RWPE2 (cell line): ENCODE measurements at places on chromosomes 2 and 18.
A peak's percentile ranks its signal among the peaks of the same experiment; 100 is the strongest.

DNA sequence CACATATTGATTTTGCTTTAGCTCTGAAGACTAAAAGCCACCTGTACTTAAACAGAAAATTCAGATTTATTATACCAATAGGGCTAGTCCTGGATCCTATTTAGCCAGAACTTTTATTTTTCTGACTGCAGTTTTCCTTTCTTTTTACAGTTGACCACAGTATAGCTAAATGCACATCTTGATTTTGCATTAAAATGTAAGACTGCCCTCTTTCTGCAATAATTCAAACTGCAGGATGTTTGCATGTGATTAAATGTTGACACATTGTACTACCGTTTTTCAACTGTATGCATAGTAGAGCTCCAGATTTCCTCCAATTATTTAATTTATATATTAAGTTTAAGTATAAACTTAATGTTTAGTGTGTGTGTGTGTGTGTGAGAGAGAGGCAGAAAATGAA is 1262.9 kb downstream of the SUCLG1 start:
- no peaks in the 10 kb centered on the region for H3K27me3 ChIP-seq
- H3K27ac ChIP-seq, result no peak overlapping the region
- no peaks in the 10 kb centered on the region for H3K4me1 ChIP-seq
- no peak overlapping the region for H3K4me3 ChIP-seq

DNA sequence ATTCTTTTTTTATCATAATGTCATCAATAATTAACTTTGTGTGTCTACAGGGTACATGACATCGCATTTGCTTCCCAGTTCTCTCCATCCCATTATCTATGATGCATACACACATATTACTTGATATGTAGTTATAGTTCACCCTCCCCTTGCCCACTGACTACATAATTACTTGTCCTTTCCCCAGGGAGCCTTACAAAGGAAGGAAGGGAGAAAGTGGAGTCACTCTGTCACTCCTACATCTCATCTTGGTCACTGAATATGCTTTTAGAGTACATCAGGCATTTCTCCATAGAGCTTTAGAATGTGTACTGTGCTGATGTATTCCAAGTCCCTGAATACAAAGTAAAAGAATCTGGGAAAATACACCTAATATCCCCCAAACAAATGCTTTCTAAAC is 6.0 kb upstream of the DTNA start:
- H3K4me1 ChIP-seq, result peaks cover 24% of the 10 kb centered on the region
- H3K36me3 ChIP-seq, result no peaks in the 10 kb centered on the region
- no peak overlapping the region for H3K4me3 ChIP-seq
- no peak overlapping the region for H3K27ac ChIP-seq
- H3K27me3 ChIP-seq, result no peaks in the 10 kb centered on the region

- H3K27ac ChIP-seq, result no peak overlapping the region
- H3K36me3 ChIP-seq, result 0 out of 2 replicates have a peak, but pooled peaks cover 4% of the 10 kb centered on the region
- no peaks in the 10 kb centered on the region for H3K27me3 ChIP-seq
- no peak for DNase-seq
Observed at GRCh38 chr2:111252436-111252835, 131.7 kb downstream of the BCL2L11 start.

GRCh38 chr18:13910501-13910900 is 4.8 kb downstream of the MC2R start:
- H3K36me3 ChIP-seq, result no peaks in the 10 kb centered on the region
- DNase-seq, result no peak
- no peaks in the 10 kb centered on the region for H3K4me1 ChIP-seq
- no peak overlapping the region for H3K4me3 ChIP-seq
- peaks cover 10% of the 10 kb centered on the region for H3K27me3 ChIP-seq

GRCh38 chr2:60552078-60552850 is 1.2 kb downstream of the BCL11A start:
- no peak for DNase-seq
- H3K27ac ChIP-seq, result peak overlapping the region; percentile 74
- H3K4me3 ChIP-seq, result peak overlapping the region; percentile 50
- H3K4me1 ChIP-seq, result peaks cover 10% of the 10 kb centered on the region

GRCh38 chr2:26542676-26543505 is 65.0 kb upstream of the OTOF start:
- no peak overlapping the region for H3K4me3 ChIP-seq
- DNase-seq, result no peak
- no peaks in the 10 kb centered on the region for H3K27me3 ChIP-seq
- H3K27ac ChIP-seq, result no peak overlapping the region
- no peaks in the 10 kb centered on the region for H3K4me1 ChIP-seq
